Fibroblast of skin of right biceps (primary cell): ENCODE measurements at places on chromosomes 4 and X.
A peak's percentile ranks its signal among the peaks of the same experiment; 100 is the strongest.

DNA sequence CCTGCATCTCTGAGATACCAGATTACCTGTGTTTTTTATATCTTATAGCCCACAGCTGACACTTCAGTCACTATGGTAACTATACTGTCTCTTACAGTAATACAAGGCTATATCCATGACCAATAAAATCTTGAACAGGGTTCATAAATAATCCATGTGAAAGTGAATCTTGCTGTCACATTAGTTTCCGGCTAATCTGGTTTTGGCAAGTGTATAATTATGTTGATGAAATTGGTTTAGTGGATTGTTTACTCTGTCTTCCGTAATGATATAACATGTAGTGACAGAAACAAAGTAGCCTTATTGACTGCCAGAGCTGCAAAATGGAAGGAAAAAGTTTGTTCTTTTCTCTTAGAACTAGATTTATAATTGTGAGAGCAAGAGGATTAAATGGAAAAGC lies 686.6 kb upstream of the PABPC4L start:
- no peak for DNase-seq

- peak; percentile 49 for DNase-seq
These were observed 19.4 kb upstream of the AGA start for GRCh38 chr4:177461606-177462005.

- no peak for DNase-seq
These were observed 46.4 kb downstream of the MAMLD1 start for GRCh38 chrX:150409486-150409885.

- no peak for DNase-seq
These were observed 281.3 kb downstream of the PPP3CA start for GRCh38 chr4:101065935-101066485.

DNA sequence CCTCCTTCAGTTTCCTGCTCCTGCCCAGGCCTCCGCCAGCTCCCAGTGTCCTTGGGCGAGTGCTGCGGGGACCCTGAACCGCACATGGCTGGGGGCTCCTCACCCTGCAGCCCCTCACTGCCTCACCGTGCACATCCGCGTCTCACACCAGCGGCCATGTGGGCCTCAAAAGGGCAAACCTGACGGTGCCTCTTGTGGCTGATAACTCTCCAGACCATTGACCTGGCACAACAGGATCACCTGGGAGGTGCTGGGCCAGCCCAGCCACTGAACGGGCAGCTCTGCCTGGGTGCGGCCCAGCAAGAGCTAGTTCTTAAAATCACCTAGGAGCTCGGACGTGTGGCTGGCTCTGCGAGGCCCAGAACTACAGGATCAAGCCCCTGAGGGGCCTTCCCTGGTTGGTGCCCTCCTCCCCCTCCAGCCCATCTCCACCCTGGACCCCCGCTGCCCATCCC lies 4.1 kb upstream of the S100P start:
- no peak for DNase-seq

- no peak for DNase-seq
These were observed 10.9 kb downstream of the TBC1D19 start for GRCh38 chr4:26594778-26595177.

- peak; percentile 7 for DNase-seq
These were observed 16.1 kb downstream of the AFP start for GRCh38 chr4:73451981-73452747.

- no peak for DNase-seq
These were observed 15.6 kb downstream of the DGKQ start for GRCh38 chr4:957581-958313.

- no peak for DNase-seq
These were observed 22.9 kb upstream of the GABRQ start for GRCh38 chrX:152614791-152615190.

DNA sequence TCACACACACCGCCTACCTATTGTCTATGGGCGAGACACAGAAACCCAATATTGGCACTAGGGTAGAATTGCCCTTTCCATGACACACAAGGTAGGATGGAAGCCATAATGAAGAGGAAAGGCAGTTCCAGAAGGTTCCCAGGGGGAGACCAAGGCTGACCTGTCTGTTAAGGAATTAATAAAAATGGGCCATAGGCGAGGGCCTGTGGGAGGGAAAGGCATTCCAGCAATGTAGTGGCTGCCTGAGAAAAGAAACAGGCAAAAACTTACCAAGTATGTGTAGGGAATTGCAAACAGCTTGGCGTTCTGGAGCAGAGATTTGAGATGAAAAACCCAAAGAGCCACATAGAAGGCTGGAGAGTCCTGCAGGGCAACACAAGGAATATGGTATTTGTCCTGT lies 19.1 kb downstream of the MAGED2 start:
- no peak for DNase-seq

DNA sequence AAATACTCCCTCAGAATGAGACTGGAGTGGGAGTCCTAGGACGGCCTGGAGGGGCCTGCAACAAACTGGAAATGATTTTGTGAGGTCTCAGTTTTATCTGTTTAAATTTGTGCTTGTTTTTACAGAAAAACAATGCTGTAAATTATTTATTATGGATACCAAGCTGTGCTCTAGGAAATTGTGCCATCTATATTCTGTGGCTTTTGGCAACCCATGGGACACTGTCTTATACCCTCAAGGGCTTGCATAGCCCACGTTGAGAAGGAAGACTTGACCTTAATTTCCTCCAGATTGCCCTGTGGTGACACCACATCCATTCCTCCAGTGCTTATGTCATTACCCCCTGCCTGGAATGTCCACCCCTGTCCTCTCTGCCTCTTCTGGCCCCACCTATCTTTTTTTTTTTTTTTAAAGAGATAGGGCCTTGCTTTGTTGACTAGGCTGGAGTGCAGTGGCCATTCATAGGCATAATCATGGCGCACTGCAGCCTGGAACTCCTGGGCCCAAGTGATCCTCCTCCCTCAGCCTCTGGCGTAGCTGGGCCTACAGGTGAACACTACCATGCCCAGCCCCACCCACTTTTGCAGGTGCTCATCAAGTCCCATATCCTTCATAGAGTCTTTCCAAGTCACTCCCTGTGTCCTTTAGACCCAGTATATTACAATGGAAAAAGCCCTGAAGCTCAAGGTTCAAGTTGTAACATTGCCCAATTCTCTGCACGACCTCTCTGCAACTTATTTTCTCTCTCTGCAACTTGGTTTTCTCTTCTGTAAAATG lies 77.4 kb downstream of the HPRT1 start:
- DNase-seq: peak; percentile 78

GRCh38 chr4:23828020-23828715 lies 61.7 kb downstream of the PPARGC1A start:
- DNase-seq: peak; percentile 25

- DNase-seq: peak; percentile 22
These were observed 31.4 kb downstream of the VCX2 start for GRCh38 chrX:8139716-8140115.

GRCh38 chr4:8038719-8039251 lies 99.1 kb upstream of the AFAP1 start:
- no peak for DNase-seq

GRCh38 chrX:125150231-125150630 lies 169.4 kb upstream of the TEX13C start:
- peak; percentile 42 for DNase-seq

- no peak for DNase-seq
These were observed 102.4 kb downstream of the SLIT2 start for GRCh38 chr4:20354120-20354519.

GRCh38 chr4:53059256-53059655 lies 197.1 kb downstream of the RASL11B start:
- no peak for DNase-seq

DNA sequence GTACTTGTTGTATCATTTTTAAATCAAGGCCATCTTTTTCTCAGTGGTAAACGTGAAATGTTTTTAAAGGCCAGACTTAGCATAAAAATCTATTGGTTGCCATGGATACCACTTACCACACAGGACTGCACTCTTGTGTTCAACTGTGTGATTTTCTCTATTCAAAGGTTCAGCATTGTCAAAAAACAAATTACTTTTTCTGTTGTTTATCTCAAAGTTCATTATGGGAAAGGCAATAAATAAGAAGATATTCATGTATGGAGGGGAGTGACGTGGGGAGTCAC lies 231.0 kb upstream of the GATB start:
- no peak for DNase-seq

GRCh38 chr4:121943941-121944340 lies 7.9 kb downstream of the TRPC3 start:
- DNase-seq: no peak

DNA sequence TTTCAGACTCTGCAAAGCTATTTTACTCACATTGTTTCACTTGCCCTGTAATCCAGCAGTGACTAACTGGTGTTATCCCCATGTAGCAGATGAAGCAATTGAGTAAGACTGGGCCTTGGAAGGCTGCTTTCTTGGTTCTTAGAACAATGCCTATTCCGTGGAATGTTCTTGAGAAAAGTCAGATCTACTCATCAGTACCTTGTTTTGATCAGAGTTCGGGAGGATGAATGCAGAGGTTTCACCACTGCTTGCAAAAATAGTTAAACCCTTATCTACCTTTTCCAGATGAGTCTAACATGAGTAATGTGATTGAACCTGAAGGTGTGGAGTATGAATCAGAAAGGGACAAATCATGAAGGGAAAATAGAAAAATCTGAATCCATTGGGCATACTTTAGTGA lies 1.8 kb downstream of the MAOB start:
- DNase-seq: no peak

DNA sequence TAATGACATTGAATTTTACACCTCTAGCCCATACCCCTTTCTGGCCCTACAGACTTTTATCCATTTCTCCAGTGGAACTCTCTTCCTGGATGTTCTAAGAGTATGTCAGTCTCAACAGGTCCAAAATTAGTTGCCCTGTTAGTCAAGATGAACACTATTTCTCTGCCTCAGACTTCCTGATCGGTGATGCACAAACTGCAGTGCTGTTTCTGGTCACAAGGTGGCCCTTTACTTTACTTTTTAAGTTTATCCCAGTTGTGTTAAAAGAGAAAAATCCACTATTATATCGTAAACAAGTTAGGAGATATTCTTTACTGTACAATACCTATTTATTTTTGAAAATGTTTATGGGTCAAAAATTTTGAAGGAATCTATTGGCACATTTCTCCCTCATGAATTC lies 13.1 kb downstream of the TCEAL7 start:
- peak; percentile 24 for DNase-seq

GRCh38 chrX:71604796-71605568 lies 13.3 kb downstream of the CXCR3 start:
- DNase-seq: no peak

GRCh38 chr4:159015841-159016240 lies 87.0 kb upstream of the RAPGEF2 start:
- DNase-seq: peak; percentile 22

- DNase-seq: no peak
These were observed 559 bp upstream of the RHOH start for GRCh38 chr4:40196272-40196671.

DNA sequence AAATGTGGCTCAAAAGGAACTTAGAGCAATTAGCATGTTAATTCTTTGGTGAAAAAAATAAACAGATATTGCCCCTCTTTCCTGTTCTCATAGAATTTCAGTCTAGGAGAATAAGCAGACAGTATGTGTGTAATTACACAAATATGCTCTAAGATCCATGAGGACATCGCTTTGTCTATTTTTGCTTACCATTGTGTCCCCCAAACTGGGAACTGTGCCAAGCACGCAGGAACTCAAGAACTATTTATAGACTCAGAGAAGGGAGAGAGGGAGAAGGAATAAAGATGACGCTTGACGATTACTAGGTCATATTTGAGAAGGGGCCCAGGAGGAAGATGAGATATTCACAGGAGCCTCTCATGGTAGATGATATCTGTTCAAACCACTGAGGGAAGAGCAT lies 692.6 kb downstream of the RAB28 start:
- DNase-seq: peak; percentile 1

DNA sequence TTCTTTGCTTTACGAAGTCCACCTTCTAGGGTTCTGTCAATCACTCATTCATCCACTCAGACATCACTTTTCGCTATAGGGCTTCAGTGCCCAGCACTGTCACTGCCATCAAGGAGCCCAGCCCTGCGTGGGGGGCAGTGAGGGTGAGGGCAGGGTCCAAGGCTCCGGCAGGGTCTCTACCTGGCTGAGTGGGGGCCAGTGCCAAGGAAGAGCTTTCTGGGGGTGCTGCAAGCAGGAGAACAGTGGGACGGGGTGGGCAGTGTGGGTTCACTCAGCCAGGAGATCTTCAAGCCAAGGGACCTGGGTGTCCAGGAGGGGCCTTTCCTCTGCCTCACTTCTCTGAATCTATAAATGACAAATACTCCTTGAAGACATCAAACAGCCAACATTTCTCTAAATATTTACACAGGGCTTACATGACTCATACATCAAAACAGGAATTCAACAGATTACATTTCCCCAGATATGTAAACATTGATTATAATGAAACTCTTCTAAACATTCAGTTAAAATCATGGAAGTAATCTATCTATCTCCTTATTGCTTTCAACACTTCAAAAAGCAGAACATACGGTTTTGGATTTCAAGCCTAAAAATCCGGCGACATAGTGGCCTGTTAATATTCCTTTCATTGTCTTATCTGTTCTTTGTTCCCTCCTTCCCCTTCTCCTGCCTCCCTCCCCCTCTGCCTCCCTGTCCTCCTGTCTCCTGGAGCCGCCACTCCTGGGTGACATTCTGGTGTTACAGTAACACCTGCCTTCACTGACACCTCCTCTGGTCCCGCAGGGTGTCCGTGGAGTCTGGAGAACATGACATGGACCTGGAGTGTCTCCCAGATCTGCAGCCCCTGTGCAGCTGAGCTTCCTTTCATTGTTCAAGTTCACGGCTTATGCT lies 94.4 kb upstream of the ADRA2C start:
- DNase-seq: no peak

GRCh38 chr4:48796191-48796926 lies 16.3 kb upstream of the FRYL start:
- no peak for DNase-seq

- DNase-seq: peak; percentile 7
These were observed 25.5 kb upstream of the MORC4 start for GRCh38 chrX:107025545-107025944.

- no peak for DNase-seq
These were observed 15.1 kb downstream of the RAPGEF2 start for GRCh38 chr4:159117968-159118367.

- peak; percentile 46 for DNase-seq
These were observed 21.5 kb downstream of the RTL5 start for GRCh38 chrX:72110051-72110875.

DNA sequence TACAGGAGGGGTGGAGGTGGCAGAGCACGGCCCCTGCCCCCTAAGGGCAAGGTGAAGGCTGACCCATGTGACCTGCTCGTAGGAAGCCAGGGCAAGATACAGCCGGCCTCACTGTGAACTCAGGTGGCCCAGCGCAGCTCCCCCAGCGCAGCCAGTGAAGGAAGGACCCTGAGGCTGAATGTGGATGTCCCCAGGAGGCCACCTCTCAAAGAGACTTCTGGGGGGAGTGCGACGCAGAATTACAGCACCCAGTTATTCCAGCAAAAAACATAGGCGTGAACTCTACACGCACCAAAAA lies 52.6 kb downstream of the ZFYVE28 start:
- DNase-seq: no peak

DNA sequence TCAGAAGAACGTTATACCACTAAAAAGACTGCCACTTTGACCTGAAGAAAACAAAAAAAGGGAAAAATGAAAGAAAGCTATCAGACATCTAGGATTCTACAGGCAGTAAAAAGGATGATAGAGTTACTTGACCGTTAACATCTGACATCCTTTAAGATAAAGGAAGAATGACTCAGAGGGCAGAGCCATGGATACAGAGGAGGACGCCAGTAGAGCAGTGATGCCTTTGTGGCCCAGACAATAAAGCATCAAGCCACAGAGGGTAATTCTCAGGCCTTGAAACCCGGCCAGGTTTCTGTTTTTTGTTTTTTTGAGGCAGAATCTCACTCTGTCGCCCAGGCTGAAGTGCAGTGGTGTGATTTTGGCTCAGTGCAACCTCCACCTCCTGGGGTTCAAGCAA lies 9.5 kb upstream of the BEX1 start:
- no peak for DNase-seq

GRCh38 chr4:76756416-76756815 lies 141.5 kb downstream of the SOWAHB start:
- no peak for DNase-seq

GRCh38 chr4:130825284-130825683 lies 1729.3 kb downstream of the C4orf33 start:
- peak; percentile 29 for DNase-seq
